HT1080 (cell line): ENCODE measurements at places on chromosomes 12 and 14. TPM values are rescaled to one million over a fixed set of nuclear protein-coding genes. Genes with fewer than 3 reads are reported as not detected.

DNA sequence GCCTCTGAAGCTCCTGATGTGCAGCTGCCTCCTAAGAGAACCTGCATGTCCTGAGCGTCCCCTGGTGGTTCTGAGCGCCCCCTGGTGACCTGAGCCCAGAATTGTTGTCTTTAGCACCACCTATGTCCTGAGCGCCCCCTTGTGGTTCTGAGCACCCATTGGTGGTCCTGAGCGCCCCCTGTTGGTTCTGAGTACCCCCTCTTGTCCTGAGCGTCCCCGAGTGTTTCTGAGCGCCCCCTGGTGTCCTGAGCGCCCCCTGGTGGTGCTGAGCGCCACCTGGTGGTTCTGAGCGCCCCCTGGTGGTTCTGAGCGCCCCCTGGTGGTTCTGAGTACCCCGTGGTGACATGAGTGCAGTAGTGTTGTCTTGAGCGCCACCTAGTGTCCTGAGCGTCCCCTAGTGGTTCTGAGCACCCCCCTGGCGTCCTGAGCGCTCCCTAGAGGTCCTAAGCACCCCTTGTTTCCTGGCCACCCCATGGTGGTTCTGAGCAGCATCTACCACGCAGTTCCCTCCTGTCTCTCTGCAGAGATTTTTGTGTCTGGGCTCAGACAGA is 782.5 kb downstream of the TMEM121 start:
- DNase-seq = peak; percentile 53

DNA sequence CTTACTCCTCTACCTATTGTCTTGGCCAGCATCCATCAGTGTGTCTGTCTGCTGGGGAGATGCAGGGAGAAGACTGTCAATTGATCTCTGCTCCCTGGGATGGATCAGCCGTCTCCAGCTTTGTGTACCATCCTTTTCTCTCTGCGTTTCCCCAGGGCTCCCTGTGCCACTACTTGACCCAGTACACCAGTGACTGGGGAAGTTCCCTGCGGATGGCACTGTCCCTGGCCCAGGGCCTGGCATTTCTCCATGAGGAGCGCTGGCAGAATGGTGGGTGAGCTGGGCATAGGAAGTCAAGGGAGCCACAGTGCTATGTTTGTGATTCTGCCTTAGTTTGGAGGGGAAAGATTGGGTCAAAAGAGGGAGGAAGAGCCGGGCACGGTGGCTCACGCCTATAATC is 5.1 kb downstream of the AMHR2 start:
- DNase-seq = no peak

GRCh38 chr12:67911275-67911600 is 78.0 kb upstream of the IFNG-AS1 start:
- no peak for DNase-seq

DNA sequence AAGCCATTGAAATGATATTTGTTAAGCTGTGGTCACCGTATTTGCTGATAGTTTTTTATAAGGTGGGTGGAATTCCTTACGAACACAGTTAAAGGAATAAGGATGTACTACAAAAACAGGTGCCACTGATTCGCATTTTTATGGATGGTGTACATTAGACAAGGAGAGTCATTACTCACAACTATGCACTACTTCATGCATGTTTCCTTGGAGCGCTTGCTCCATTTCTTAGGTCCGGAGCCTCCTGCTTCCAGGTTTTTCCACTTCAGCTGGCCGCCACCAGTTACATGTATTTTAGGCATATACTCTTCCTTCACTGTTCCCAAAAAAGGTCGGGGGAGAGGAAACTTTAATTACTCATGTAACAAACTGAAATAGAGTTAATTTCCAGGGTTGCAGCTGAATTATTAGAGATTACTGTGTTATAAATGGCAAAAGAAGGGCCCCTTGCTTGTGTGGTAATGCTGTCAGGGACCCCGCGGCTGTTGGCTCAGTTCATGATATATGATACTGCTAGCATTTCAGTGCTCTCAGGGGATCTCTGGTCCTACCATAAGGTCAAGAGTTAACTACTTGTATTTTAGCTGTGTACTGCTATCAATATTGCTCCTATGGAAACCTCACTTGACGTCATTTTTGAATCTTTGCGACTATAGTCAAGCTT is 454.7 kb downstream of the NPAS3 start:
- no peak for DNase-seq

BCL11B gene
- total RNA-seq = 0.17 and 0.18 TPM in 2 replicates

RASSF9 gene
- 0.03 and 0.21 TPM in 2 replicates for total RNA-seq

FGF6 gene
- total RNA-seq = not detected in 2 replicates
